ENCODE measurements at places on chromosomes 4 and X. TPM values are rescaled to one million over a fixed set of nuclear protein-coding genes. Genes with fewer than 3 reads are reported as not detected.

GRCh38 chr4:150600812-150601445 is 19.0 kb downstream of the MAB21L2 start:
- DNase-seq: no peak

- no peak for DNase-seq
Measured at GRCh38 chr4:40241026-40241425, 44.2 kb downstream of the RHOH start.

DNA sequence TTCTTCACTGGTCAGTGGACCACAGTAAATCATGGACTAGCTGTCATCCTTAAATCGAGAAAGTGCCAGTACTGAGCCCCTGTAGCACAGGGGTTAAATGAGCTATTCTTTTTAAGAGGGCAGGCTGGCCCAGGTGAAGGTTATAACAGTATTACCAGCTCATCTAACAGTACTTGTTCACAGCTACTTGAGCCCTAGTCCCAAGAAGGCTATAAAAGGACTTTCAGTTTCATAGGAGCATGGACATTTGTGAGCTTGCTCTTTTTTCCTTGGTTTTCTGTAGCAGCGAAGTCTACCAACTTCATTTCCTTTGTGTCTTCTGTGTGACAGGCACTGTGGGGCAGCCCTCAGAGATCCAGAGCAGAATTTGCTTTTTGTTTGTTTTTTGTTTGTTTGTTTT is 61.0 kb downstream of the ARX start:
- no peak for DNase-seq

- no peak for DNase-seq
Measured at GRCh38 chr4:2935762-2936743, 27.2 kb downstream of the NOP14 start.

DNA sequence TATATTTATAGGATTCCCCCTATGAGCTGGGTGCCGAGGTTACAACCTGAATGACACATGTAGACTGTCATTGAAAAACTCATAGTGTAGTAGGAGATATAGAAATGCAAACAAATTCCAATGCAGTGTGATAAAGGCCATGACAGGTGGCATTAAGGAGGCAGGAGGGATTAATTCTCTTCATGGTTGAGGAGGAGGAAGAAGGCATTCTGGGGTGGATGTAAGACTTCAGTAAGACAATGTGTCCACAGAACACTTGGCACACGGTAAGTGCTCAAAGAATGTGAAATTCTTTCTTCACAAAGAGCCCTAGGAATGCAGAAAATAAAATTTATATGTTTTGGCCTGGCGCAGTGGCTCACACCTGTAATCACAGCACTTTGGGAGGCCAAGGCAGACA is 136.5 kb downstream of the RBM47 start:
- no peak for DNase-seq

The TEX11 gene
- total RNA-seq: not detected

DNA sequence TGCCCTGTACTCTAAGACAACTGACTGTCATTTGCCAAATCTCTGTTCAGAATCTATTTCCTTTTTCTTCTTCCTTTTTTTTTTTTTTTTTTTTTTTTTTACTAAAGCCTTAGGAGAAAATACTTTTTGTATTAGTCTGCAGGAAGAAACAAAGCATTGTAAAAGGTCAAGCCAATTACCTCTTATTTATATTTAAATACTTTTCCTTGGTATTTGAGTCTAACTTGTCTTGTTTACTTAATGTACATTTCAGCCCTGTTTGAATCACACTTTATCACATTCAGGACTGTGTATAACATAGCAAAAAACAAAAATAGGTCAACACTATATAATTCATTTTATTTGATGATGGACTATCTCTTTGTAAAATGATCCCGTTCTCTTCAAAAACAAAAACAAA is 262.2 kb downstream of the RPA4 start:
- DNase-seq: no peak

DNA sequence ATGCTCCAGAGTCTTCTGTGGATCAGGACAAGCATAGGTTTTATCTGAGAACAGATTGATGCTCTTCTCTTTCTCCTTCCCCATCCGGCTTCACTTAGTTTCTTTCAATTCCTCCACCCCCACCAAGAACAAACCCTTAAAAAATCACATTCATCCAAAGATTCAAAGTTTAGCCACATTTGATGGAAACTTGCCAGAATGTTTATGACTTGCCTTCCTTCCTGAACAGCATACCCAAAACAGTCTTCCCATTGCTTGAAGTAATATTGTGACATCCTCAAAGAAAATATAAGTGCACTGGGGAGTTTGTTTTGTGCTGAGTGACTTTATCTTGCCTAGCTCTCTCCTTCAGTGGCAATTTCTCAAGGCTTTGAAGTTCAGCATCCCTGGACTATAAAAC is 83.0 kb downstream of the MAGEB17 start:
- DNase-seq: peak; percentile 13

- peak; percentile 63 for DNase-seq
Measured at GRCh38 chr4:94545296-94545695, 93.6 kb downstream of the PDLIM5 start.

The MYL5 gene
- 9.1 TPM for total RNA-seq

GRCh38 chr4:115433491-115433890 is 320.1 kb upstream of the NDST4 start:
- no peak for DNase-seq

GRCh38 chr4:158807691-158808090 is 38.9 kb downstream of the FNIP2 start:
- no peak for DNase-seq

- peak; percentile 6 for DNase-seq
Measured at GRCh38 chr4:128060121-128060698, 902 bp upstream of the LARP1B start.

DNA sequence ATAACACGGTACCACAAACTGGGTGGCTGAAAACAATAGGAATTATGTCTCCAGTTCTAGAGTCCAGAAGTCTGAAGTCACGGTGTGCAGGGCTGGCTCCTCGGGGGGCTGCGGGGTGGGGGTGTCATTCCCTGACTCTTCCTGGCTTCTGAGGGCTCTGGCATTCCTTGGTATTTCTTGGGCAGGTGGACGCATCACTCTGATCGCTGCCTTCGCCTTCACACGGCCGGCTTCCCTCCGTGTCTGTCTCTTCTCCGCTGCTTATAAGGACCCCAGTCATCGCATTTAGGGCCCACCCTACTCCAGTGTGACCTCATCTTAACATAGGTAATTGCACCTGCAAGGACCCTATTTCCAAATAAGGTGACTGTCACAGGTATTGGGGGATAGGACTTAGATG is 134.6 kb downstream of the CPZ start:
- DNase-seq: no peak

The P2RY8 gene
- total RNA-seq: not detected

GRCh38 chr4:56077676-56078075 is 128.9 kb downstream of the CEP135 start:
- DNase-seq: no peak

DNA sequence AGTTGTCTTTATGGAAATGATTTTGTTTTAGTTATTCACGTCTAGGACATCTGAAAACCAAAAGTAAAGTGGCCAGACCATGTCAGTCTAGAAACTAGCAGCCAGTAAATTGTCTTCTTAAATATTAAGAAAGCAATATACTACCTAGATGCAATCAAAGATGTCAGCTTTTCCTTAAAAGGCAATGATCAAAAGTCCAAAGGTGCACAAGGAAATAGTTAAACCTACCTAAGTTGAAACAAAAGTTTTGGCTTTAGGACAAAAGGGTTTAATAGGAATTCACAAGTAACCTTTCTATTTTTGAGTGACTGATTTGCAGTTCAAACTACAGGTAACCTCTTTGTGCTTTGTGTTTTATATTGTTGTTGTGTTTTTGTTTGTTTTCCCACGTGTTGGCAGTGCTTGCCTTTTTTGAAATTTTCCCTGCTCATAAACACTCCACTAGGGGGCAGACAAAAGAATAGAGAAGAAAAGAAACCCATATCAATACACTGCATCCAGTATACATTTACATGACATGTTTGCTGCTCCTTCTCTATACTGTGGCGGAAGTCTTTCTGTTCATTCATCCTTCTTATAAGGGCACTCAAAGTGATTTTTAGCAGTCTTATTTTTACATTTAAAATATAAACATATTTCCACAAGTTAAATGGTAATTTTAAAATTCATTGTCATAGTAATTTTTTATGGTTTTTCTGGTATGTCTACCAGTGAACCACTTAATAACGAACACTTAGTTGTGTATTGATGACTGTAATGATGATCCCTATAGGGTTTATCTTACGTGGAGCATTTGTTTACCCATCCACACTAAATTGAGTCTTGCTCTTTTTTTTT is 62.7 kb downstream of the GAB1 start:
- DNase-seq: peak; percentile 21

GRCh38 chr4:179372746-179373145 is 1930.5 kb upstream of the AGA start:
- no peak for DNase-seq

- DNase-seq: no peak
Measured at GRCh38 chr4:80249144-80249543, 17.3 kb upstream of the FGF5 start.

The SPANXB1 gene
- total RNA-seq: not detected

GRCh38 chr4:105569866-105570236 is 17.4 kb downstream of the ARHGEF38 start:
- no peak for DNase-seq

The PTTG2 gene
- total RNA-seq: not detected

The CXorf49B gene
- not detected for total RNA-seq

DNA sequence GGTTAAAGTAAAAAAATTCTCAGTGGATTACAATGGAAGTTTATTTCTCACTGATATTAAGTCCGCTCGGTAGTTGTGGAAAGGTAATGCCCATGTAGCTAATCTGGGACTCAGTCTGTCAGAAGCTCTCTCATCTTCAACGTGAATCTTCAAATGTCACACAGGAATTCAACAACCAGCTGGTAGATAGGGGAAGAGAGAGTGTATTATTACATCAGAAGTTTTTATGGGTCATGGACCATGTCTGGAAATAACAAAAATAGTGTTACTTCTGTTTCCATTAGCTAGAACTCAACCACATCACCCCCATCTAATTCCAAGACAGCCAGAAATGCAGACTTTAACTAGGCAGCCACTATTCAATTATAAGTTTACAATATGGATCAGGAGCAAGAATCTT is 506.1 kb upstream of the HTR2C start:
- no peak for DNase-seq

The PAGE5 gene
- not detected for total RNA-seq

- peak; percentile 97 for DNase-seq
Measured at GRCh38 chr4:52588771-52589591, 70.1 kb downstream of the USP46 start.

Data from IMR-90 (cell line).